ENCODE measurements at places on chromosomes 2 and 18.

DNA sequence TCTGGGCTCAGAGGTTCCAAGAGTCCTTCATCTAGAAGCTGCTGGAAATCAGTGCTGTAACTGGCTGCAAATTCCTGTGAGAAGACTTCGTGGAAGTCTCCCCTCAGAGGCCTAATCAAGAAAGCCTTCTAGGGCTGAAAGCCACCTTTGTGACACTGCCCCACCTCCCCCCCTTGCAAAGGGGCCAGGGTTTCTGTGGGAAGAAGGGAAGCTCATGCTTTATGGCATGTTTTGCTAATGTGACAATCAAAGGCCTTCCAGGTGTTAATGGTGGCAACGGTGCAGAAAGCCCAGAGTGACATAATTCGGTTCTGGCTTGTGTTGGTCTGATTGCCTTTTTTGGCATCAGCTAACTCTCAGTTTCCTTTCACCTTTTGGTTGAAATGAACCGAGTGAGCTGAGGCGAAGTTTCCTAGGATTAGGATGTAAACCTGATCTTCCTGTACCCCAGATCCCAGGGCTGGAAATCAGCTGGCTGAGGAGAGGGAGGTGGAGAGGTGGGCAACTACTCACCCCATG, 126.9 kb upstream of the TRIB2 start:
- H3K27ac ChIP-seq: no peak overlapping the region
- no peak for DNase-seq
- H3K36me3 ChIP-seq: no peaks in the 10 kb centered on the region
- no peak overlapping the region for H3K4me3 ChIP-seq

DNA sequence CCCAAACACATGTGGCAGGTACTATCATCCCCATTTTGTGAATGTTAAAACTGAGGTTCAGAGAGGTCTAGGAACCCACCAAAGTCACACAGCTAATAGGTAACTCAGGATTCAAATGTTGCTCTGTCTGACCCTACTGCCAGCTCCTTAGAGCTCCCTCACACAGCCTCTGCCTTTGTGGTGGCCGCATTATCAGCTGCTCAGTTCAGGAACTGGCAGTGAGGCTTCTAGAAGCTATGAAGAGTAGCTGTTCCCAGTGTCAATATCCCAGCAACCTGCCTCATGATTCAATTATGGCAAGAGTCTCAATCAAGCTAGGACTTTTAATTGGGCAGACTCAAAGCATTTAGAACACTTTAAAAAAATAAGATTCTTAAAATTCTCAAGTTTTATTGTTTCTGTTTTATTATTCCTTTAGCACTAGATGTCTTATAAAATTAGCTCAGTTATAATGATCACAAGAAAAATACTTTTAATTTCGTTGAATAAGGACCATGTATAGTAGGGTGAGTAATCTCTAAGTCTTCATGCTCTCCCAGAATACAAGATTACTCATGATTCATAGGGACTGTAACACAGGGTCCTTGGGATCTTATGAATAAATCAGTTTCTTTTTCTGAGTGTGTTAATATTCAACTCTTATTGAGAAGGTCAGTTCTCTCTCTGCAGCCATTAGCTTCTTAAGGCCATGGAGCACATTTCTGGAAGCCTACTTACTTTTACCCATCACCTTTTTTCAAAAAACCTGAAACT, 342.7 kb downstream of the RND3 start:
- H3K27me3 ChIP-seq: no peaks in the 10 kb centered on the region
- peaks cover 15% of the 10 kb centered on the region for H3K4me1 ChIP-seq

- no peak for DNase-seq
- no peaks in the 10 kb centered on the region for H3K27me3 ChIP-seq
- H3K4me3 ChIP-seq: no peak overlapping the region
- H3K4me1 ChIP-seq: no peaks in the 10 kb centered on the region
- H3K36me3 ChIP-seq: no peaks in the 10 kb centered on the region
- no peak overlapping the region for H3K27ac ChIP-seq
Measured at GRCh38 chr2:225694664-225695063, 295.2 kb downstream of the NYAP2 start.

- H3K27me3 ChIP-seq: no peaks in the 10 kb centered on the region
- peak overlapping the region; percentile 96 for H3K4me3 ChIP-seq
- H3K36me3 ChIP-seq: peaks cover 7% of the 10 kb centered on the region
- DNase-seq: no peak
Measured at GRCh38 chr2:68253219-68254068, 1.1 kb upstream of the PPP3R1 start.

DNA sequence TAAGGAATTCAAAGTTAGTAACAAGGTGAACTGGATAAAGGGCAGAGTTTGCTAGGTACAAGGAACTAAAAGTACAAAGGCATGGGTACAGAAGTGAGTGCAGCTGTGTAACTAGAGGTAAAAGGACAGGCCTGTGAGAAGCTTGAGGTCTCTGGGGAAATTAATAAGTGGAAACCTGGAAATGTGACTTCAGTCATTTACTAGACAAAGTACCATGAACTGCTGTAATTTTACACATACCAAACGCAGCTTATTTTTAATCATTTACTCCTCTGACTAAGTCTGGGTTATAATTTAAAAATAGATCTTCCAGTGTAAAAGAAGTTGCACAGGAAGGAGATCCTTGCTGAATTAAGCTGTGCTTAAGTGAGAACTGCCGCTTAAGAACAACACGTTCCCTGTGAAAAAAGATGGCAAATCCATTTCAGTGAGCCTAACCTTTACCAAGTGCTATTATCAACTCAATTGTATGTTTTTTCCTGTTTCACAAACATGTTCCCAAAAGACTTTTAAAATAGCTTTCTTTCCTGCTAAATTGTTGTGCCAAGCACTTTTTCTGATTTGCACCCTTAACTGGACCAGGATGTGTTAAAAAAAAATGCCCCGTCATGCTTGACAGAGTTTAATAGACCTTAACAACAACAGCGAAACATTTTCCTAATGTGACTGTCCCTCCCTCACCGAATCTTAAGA, 44.3 kb downstream of the CALCRL start:
- DNase-seq: no peak
- no peak overlapping the region for H3K4me3 ChIP-seq
- H3K4me1 ChIP-seq: peaks cover 44% of the 10 kb centered on the region
- H3K27ac ChIP-seq: peak overlapping the region; percentile 34
- H3K36me3 ChIP-seq: no peaks in the 10 kb centered on the region

- no peak for DNase-seq
- no peak overlapping the region for H3K4me3 ChIP-seq
- H3K27ac ChIP-seq: no peak overlapping the region
- peaks cover 28% of the 10 kb centered on the region for H3K36me3 ChIP-seq
- H3K4me1 ChIP-seq: no peaks in the 10 kb centered on the region
Measured at GRCh38 chr2:30665761-30666265, 141.4 kb downstream of the CAPN13 start.

- no peak overlapping the region for H3K27ac ChIP-seq
- H3K36me3 ChIP-seq: no peaks in the 10 kb centered on the region
- DNase-seq: no peak
Measured at GRCh38 chr2:211408483-211408891, 852.1 kb downstream of the CPS1 start.

GRCh38 chr2:18118703-18119102, 240.2 kb downstream of the KCNS3 start:
- H3K27me3 ChIP-seq: no peaks in the 10 kb centered on the region
- no peak overlapping the region for H3K27ac ChIP-seq
- no peaks in the 10 kb centered on the region for H3K36me3 ChIP-seq
- no peak for DNase-seq
- no peak overlapping the region for H3K4me3 ChIP-seq

- no peak for DNase-seq
- H3K4me1 ChIP-seq: peaks cover 9% of the 10 kb centered on the region
- H3K27me3 ChIP-seq: no peaks in the 10 kb centered on the region
- peaks cover 8% of the 10 kb centered on the region for H3K36me3 ChIP-seq
Measured at GRCh38 chr2:24785671-24786321, 7.4 kb downstream of the PTRHD1 start.

GRCh38 chr18:56637711-56638231, 621 bp downstream of the TXNL1 start:
- H3K27me3 ChIP-seq: peaks cover 4% of the 10 kb centered on the region
- peaks cover 15% of the 10 kb centered on the region for H3K4me1 ChIP-seq
- H3K27ac ChIP-seq: peak overlapping the region; percentile 95
- H3K4me3 ChIP-seq: peak overlapping the region; percentile 97
- H3K36me3 ChIP-seq: peaks cover 15% of the 10 kb centered on the region

GRCh38 chr2:137021763-137022162, 256.4 kb downstream of the THSD7B start:
- no peak for DNase-seq
- no peaks in the 10 kb centered on the region for H3K36me3 ChIP-seq
- no peak overlapping the region for H3K27ac ChIP-seq
- no peaks in the 10 kb centered on the region for H3K27me3 ChIP-seq

DNA sequence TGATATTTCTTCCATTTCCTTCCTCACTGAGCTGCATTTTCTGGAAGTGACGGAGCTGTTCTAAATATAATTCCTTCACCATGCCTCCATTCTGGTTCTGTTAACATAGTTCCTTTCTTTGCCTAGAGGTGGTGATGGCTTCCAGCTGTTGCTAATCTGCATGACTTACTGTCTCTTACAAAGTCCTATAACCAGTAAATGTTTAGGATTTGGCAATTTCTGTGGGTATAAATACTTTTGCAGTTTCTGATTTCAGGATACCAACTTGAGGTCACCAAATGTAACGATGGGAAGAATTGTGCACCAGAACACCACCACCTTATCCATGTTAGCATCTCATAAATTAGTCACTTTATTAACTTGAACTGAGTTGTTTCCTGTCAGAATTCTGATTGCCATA, 101.7 kb upstream of the FN1 start:
- H3K4me3 ChIP-seq: no peak overlapping the region
- H3K36me3 ChIP-seq: peaks cover 24% of the 10 kb centered on the region
- peaks cover 11% of the 10 kb centered on the region for H3K4me1 ChIP-seq

Measured in WTC11 (cell line).